ENCODE measurements at places on chromosomes 6 and 20.
A peak's percentile ranks its signal among the peaks of the same experiment; 100 is the strongest.

DNA sequence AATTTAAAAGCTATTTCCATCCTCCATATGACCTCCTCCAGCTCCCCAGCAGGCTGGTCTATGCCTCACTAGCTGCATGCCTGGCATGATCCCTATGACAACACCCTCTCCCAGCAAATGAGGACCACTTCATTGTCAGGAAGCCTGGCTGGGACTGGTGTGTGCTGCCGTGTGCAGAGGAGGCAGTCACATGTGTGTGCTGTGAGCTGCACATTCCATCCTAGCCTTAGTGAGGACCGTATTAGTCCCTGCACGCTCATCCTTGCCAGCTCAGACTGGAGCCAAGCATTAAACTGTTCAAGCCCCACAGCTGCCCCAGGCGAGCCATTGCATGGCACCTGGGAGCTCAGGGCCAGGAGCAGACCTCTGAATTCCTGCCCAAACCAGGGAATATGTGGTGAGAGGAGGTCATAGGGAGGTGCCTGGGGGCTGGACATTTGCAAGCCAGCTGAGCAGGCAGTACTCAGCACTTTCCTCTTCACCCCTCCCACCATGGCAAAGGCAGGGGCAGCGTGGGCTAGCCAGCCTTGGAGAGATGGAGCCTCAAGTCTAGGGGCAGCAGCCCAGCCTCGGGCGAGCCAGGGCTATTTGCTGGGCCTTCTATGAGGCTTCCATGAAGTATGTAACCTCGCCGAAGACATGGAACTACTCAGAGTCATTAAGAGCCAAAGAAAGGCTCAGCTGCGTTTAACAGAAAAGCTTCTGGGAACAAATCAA lies 8.7 kb upstream of the CCN5 start:
- no peak for DNase-seq

GRCh38 chr6:157265186-157265585 lies 58.1 kb downstream of the TMEM242 start:
- no peak for DNase-seq

- no peak for DNase-seq
These were observed 155.0 kb downstream of the GRM1 start for GRCh38 chr6:146183831-146184230.

DNA sequence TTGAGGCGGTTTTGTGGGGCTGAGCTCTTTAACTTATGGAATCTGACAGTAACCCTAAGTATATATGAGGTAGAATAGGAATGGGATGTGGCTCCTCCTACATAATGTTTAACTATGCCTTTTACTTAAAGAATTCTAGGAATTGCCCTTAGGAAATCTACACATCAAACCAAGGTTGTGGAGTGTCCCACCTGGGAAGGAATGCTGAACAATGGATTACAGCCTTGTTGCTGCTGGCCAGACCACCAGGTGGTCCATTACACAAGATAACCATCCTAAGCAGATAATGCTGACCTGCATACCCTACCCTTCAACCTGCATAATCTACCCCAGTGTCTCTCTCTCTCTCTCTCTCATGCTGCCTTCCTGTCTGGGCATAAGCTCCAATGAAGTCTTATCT lies 35.0 kb upstream of the SLC22A16 start:
- DNase-seq: no peak

- DNase-seq: peak; percentile 56
These were observed 214.5 kb upstream of the ZNF184 start for GRCh38 chr6:27687154-27688013.

DNA sequence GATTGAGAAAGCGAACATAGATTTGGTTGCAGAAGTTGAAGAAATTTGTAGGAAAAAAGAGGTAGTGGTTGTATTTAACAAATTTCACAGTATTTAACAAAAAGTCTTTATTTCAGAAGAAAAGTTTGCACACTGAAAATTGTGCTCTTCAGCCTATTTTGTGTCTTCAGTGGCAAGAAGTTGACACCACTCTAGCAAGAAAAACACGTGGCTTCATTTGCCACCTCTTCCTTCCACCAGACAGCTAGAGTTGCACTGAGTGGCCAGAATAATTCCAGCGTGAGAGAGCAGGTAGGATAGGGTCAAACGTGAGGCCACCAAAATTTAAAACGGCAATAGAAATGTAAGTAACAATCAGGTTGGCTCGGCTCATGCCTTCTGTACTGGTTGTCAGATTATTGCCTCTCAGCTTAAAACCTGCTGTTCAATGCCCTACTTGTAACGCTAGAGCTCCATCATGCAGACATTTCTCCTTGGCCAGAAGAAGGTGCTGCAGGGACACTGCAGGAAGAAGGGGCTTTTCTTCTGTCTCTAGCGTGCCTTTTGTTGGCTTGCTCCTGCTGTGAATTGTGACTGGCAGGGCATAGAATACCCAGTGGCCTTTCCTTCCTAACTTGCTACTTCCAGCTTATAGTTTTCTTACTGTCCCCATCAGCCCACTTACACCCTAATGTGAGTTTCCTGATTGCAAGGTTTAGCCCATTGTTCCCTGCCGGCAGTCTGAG lies 12.1 kb downstream of the TRAPPC3L start:
- no peak for DNase-seq

GRCh38 chr20:47205577-47206123 lies 150.8 kb downstream of the ZMYND8 start:
- peak; percentile 17 for DNase-seq

DNA sequence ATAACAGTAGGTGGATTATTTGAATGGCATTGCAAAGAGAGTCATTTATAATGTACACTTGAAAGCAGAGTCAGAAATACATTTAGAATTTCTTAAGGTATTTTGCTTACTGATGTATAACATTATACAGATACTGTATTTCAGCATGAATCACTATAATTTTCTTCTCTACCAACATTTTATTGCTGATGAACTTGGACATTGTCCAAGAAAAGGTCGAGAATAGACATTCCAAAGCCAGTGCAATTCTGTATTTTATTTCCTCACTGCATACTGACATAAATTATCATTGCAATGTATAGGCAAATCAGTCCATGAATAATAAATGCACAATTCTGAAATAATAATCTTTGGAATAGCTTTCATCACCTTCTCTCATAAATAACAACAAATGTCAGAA lies 1420.0 kb upstream of the EYS start:
- no peak for DNase-seq

GRCh38 chr20:10634211-10634610 lies 39.6 kb downstream of the JAG1 start:
- DNase-seq: no peak

DNA sequence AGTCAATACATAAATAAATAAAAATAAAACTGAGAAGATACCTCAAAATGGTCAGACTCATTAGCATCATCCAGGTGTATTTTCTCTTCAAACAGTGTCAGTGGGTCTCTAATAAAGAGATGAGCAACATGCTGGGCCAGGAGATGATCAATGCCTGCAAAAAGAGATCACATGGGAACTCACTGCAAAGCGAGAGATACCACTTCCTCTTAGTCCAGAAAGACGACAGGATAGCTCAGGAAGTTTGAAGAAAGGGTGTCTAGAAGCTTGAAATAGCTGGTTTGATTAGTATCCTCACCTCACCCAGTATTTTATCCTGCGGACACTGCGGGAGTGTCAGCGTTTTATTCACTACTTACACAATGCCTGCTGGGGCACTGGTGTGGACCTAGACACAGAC lies 38.0 kb downstream of the GCLC start:
- no peak for DNase-seq

- DNase-seq: no peak
These were observed 16.1 kb downstream of the DOK5 start for GRCh38 chr20:54491506-54491905.

- DNase-seq: no peak
These were observed 30.4 kb downstream of the NTSR1 start for GRCh38 chr20:62739067-62739466.

DNA sequence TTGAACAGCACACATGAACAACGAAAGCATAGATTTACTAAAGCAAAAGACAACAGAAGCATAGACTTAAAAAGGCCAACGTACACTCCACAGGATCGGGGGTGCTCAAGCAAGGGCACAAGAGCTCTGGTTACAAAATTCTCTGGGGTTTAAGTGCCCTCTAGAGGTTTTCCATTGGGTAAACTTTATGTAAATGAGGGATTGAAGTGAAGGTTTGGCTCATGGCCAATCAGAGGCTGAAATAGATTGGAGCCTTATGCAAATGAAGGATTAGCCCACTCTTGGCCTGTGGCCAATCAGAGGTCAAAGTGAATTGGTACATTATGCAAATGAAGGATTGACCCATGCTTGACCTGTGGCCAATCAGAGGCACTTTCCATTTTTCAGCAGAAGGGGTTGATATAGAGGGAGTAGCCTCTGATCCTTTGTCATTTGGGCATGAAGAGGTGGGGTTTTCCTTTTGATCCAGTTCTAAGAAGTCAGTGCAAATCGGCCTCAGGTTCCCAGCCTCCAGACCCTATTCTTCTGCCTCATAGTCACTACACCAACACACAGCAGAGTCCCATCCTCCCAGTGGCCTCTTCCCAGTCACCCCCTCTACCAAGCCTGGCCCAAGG lies 244.9 kb downstream of the THBS2 start:
- DNase-seq: no peak

DNA sequence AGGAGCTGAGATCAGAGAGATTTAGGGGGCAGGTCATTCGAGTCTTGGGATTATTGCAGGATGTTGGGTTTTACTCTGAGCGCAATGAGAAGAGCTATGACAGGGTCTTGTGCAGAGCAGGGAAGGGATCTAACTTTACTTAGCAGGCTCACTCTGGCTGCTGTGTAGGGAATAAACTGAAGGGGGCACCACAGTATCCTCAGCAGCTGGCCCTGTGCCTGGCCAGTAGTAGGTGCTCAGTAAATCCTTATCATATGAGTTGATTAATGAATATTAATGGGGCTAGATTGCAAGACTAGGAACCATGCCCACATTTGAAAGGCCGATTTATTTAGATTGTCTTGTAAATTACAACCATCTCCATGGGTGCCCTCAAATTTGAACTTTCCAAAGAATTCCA lies 4.6 kb upstream of the MDGA1 start:
- DNase-seq: no peak

DNA sequence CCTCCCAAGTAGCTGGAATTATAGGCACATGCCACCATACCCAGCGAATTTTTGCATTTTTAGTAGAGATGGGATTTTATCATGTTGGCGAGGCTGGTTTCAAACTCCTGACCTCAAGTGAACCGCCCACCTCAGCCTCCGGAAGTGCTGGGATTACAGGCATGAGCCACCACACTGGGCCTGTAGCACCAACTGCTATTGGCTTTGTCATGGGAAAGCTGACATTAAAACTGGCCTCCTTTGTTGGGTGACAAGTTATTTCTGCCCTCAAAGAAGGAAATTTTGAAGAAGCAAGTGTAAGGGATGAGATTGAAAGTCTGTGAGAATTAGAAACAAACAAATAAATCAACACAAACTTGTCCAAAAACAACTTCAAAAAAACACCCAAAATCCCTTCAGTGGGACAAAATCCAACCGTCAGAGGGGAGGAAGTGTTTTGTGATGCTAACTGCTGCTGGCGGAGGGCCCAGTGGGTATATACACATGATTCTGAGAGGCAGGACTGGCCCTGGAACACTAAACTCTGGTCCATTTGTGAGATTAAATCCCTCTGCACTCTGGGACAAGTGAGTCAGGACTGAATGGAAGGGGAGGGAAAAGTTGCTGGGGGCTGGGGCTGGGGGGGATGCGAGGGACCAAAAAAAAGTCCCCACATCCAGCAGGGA lies 87.5 kb upstream of the NAA20 start:
- DNase-seq: no peak

GRCh38 chr6:132690678-132691077 lies 23.2 kb downstream of the VNN1 start:
- DNase-seq: no peak

DNA sequence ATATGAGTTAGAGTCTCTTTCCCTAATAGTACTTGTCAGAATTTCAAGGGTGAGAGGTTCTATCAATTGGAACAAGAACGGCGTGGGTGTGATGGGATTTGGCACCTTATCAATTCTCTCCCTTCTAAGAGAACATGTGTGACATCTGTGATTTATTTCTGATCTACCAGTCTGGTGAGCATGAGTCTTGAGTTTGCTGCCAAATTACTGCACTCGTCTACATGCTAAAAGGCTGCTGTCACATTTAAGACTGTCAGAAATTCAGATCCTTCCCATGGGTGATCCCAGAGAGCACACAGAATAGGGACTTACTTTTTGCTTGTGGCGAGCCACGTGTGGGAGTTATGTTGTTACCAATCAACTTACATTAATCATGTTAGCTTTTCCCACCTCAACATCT lies 370.2 kb upstream of the SASH1 start:
- DNase-seq: no peak

DNA sequence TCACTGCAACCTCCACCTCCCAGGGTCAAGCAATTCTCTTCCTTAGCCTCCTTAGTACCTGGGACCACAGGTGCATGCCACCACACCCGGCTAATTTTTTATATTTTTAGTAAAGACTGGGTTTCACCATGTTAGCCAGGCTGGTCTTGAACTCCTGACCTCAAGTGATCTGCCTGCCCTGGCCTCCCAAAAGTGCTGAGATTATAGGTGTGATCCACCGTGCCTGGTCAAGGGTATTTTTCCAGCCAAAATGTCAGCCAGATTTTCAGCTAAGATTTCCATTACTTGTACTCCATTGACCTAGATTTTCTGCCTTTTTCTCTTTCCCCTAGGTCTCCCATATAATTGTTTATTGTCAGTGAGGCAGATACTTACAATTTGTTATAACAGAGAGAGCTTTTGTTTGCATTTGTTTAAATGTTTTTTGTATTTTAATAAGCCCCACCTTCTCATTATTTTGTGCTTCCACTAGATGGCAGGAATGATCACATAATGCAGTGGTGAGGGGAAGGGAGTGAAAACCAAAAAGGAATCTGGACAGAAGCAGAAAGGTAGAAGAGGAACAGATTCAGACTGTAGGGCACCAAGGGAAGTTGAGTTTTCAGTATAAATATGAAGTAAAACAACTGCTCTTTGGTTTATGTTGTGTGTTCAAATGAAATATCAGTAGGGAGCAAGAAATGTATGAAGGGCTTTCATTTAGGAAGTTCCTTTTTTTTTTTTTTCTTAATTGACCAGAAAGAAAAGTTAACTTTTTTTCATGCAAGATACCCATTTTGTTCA lies 29.7 kb downstream of the RPF2 start:
- DNase-seq: peak; percentile 37

DNA sequence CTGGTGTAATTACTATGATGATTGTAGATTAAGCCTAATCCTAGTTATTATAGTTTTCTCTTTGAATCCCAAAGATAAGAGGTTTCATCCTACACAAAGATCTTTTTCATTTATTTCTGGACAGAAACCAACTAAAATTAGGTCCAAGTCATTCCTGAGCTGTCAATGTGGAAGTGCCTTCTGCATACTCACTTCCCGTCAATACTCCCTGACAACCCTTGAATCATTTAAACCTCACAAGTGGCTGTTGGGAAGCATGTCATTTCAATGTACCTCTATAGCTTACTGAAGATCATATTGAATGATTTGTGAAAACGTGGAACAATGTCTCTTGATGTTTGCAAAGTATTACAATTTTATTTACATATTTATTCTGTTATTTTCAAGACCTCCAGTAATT lies 274.1 kb downstream of the HACE1 start:
- DNase-seq: no peak

GRCh38 chr20:63376283-63377250 lies 15.4 kb upstream of the CHRNA4 start:
- DNase-seq: no peak

Measured in hematopoietic multipotent progenitor cell treated with erythropoietin and hydrocortisone succinate and interleukin-3 and kit ligand, for 15 days (in vitro differentiated cells).